Stimulated activated CD8-positive, alpha-beta memory T cell treated with anti-CD3 and anti-CD28 coated beads, Interleukin-4, amount 100 ng/mL, for 24 hours (primary cell): ENCODE measurements at places on chromosomes 6 and 20.

DNA sequence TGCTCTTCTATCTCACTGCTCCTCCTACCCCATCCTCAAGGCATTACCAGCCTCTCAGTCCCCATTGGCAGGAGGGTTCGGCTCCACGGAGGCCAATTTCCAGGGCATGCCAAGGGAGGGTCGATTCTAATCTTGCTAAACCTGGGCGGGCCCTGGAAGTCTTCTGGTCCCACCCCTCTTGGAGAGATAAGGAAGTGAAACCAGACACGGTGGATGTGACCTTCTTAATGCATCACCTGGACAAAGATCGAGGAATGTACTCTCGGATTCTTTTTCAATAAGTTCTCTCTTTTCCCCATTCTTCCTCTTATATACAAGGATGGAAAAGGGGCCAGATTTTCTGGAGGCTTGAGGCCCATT lies 112.2 kb upstream of the ARMC2 start:
- no peak for DNase-seq

DNA sequence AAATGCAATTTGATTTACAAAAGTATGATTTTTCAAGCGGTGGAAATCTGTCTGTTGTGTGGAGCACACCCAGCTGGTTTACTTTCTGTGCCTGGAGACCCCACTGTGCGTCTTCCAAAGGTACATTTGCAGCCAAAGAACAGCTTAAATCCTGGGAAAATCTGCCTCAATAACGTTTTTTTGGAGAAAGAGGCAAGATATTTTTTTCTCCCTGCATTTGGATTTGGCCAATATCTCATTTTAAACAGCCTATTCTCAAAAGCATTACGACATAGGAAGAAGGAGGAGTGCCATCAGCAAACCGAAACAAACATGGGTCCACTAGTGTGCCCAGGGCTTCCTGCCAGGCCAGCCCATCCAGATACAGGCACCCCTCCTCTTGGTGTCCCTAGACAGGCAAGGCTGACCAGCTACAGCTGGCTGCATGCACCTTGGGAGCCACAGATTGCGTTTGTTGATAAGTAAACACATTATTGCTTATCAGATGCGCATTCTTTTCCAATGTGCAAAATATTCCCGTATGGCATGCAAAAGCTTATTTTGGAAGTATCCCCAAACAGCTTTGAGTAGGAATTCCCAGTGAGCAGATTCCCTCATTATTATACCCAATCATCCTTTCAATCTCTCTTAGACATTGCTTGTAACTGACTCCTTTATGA lies 184.5 kb upstream of the MARCKS start:
- DNase-seq: no peak

DNA sequence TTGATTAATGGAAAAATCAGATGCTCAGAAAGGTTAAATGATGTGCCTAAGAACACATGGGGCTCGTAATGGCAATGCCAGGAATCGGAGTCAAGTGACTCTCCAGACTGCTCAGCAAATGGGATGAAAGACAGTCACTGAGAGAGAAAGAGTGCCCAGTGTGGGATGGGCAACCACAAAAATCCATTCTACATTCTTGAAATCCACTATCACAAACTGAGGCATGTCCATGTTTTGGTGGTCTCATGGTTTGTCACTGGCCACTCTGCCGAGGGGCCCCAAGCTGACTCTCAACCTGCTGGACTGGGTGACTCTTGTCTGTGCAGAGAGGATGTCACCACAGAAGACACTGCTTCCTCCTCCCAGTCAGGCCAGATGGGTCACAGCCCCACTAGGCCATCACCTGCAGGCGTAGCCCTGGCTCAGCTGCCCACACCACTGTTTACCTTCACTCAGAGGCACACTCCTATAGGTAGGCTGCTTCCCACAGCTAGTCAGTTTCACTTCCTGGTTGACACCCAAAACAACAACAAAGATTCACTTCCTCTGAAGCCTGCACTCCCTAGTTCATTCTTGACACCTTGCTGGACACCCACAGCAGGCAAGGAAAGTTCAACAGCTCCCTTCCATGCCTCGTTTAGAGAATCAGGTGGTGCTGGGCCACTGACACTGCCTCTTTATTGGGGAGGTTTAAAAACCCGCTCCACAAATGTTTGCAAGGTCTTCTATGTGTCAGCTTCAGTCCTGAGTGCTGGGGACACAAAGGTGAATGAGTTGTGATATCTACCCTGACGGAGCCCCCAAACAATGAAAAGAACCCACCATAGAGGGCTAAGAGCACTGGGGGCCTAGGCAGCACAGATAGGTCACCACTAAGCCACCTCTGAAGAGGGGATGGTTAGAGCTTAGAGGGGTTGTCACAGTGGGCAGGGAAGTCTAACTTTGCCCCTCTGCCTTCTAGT lies 21.7 kb downstream of the MAP1LC3A start:
- no peak for DNase-seq

DNA sequence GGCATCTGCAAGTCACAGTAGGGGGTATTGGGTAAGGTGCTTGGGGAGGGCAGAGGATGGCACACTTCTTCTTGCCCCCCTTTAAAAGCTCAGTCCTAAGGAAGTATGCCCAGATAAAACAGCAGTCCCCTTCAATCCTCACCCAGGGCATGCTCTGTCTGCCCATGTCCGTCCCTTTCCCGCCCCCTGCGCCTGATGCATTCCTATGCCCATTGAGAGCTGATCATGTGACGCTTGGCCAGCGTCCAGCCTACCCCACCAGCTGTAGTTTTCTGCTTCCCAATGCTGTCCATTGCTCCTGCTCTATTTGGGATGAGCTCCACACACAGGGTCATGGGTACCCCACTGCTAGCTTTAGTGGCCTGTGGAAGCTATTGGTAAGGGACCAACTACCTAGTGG lies 8.3 kb downstream of the SIGLEC1 start:
- no peak for DNase-seq

DNA sequence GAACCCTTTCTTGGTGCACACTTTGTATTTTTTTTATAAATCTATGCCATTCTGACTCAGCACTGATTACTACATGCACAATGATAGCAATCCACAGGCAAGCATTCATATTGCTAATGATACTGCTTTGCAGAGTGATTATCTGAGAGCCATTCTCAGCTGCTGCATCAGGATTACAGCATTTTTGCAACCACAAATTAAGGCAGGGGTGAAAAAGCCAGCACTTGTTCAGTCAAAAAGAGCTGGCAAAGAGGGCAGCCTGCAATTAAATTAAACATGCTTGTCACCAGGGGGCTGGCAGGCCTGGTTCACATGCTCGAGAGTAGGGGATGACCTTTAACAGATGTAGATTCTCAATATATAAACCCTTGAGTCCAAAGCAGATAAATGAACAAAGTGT lies 40.7 kb upstream of the SLC17A4 start:
- no peak for DNase-seq

DNA sequence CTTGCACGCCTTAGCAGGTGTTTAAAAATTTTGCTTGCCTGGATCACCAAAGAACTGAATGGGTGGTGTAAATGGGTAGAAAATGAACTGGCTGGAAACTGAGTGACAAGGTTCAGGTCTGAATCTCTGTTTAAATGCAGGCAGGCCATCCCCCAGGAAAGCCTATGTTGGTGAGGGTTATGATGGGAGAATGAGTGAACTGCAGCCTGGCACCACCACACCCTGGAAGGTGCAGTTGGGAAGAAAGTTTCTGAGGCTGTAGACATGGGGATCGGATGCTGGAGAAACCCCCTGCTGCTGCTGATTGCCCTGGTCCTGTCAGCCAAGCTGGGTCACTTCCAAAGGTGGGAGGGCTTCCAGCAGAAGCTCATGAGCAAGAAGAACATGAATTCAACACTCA lies 519 bp downstream of the CSTL1 start:
- no peak for DNase-seq

DNA sequence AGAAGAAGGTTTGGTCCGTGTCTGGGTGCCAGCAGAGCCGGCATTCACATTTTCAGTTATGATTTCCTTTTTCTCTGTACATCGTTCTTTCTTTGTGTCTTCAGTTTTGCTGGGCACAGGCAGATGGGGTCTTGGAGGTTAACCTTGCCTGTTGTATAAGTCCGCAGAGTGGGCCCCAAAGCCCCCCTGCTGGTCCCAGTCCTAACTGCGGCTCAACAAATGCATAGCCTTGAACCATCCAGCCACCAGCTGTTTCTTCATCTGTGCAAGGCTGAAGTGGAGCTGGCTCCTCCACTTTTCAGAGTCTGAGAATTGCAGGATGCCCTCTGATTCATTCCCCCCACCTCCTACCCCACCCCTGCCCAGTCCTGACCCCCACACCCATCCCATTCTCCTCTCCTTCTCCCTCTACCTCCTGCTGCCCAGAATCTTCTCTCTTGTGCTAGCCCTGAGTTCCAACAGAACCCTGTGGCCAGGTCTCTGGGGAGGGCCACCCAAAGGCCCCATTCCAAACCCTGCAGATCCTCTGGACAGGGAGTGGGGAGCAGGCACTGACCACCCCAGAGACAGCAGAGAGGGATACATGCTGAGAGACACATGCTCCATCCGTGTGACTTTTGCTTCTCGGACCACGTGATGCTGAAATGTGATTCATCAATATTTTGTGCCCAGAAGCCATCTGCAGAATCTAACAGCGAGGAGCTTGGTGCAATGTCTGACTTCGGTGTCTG lies 386.5 kb upstream of the SULF2 start:
- no peak for DNase-seq

DNA sequence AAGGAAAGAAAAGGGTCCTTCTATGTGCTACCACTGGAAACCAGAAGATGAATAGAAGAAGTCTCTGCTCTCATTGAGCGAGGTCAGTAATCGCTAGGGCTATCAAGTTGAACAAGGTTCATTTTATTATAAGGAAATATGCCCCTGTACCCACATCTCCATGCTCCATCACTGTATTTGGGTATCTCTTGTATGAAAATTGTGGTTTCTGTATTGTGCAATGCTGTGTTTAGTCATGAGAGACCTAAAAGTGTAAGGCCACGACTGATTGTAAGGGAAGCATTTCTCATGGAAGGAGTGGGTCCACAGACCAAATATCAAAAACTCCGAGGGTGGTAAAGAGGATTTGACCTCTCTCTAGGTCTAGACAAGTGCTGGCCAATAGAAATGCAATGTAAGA lies 3.6 kb upstream of the HS3ST5 start:
- no peak for DNase-seq

GRCh38 chr6:128857806-128858205 lies 25.1 kb upstream of the LAMA2 start:
- DNase-seq: no peak

GRCh38 chr6:84801250-84801649 lies 36.9 kb upstream of the TBX18 start:
- DNase-seq: no peak

DNA sequence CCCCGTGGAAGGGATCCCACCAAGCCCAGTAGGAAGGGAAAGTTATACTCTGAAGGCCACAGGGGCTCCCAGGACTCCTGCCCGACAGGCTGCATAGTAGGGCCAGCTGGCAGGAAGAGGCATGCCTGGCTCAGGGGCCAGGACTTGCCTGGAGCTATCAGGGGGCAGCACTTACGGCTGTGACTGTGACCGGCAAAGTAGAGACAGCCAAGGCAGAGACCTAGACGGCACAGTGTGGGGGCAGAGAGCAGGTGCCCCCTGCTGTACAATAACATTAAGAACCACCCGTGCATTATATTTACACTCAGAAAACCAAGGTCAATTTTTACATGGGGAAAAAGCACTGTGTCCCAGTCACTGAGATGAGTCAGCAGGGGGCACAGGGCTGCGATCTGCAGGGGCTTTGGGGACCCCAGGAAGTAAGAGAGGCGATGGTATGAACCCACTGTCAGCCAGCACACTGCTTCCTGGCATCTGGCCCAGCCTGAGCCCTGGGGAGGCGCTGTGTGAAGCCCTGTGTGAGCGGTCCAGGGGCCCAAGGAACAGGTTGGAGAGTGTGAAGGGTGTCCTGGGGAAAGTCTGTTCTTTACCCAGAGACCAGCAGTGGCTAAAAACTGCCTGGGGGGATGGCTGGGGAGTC lies 9.9 kb downstream of the CCDC167 start:
- DNase-seq: no peak

GRCh38 chr6:127342296-127342945 lies 988 bp downstream of the ECHDC1 start:
- DNase-seq: no peak

- no peak for DNase-seq
Measured at GRCh38 chr6:62993951-62994350, 217.3 kb upstream of the FKBP1C start.

GRCh38 chr6:43368259-43369160 lies 937 bp downstream of the ZNF318 start:
- DNase-seq: no peak

- no peak for DNase-seq
Measured at GRCh38 chr6:157599191-157599590, 218.2 kb downstream of the ZDHHC14 start.

GRCh38 chr6:13420269-13420668 lies 67.1 kb downstream of the GFOD1 start:
- no peak for DNase-seq

DNA sequence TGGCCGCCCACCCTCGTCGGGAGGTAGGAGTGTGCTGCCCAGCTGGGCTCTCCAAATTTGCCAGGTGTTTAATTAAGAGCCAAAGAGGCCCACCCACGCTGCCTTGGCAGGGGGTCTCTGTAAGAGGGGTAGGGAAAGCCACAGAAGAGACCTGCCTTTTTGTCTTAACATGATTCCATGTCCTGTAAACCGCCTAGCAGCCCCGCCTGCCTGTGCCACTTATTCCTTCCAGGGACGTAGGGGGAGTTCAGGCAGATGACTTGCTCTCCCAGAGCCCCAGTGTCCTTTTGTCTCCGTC lies 2.1 kb downstream of the FAM210B start:
- DNase-seq: no peak

DNA sequence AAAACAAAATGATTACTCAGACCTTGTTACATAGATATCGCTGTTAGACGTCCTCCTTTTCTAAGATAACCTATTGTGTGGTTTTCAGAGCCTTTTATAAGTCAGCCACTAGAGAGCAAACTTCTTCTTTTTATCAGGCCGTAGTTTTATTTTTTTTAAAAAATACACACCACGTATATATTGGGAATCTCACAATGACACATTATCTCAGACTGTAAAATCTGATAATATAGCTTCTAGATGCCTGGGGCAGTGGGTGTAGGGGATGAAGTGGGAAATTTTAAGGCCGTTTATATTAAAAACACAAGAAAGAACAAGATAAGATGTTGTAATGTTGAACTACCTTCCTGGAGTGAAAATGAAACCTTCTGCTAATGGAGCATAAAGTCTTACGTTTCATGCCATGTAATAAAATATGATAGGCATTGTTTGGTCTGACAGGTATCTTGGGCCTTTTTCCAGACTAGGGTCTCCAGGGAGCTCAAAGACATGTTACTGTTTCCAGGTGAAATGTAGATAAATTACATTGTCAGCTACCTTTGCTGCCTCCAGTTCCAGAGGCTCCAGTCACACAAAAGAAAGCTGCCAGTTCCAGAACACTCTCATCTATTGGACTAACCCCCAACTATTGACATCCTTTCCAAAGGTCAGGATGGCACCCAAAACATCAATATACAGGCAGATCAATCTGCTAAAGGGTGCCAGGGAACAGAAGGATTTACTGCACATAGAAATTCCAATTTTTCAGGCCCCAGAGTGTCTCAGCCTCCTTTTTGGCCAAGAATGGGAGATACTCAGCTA lies 130.2 kb upstream of the AKIRIN2 start:
- no peak for DNase-seq

DNA sequence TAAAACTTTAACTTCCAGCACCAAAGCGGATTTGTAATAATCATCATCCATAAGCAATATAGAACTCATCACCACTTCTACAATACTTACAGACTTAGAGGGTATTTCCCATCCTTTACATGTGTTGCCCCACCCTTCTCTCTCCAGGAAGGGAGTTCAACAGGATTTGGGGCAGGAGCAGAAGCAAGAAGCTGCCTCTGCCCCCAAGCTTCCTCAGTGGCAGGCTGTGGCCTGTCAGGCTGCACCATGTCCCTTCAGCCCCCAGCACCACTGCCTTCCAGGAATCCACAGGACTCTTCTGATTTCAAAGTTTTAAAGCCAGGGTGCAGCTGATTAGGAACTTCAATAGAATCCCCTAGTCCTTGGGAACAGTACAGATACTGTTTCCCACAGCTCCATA lies 36.7 kb upstream of the MCM9 start:
- no peak for DNase-seq
